ENCODE measurements at places on chromosomes 4 and X. TPM values are rescaled to one million over a fixed set of nuclear protein-coding genes. Genes with fewer than 3 reads are reported as not detected.

DNA sequence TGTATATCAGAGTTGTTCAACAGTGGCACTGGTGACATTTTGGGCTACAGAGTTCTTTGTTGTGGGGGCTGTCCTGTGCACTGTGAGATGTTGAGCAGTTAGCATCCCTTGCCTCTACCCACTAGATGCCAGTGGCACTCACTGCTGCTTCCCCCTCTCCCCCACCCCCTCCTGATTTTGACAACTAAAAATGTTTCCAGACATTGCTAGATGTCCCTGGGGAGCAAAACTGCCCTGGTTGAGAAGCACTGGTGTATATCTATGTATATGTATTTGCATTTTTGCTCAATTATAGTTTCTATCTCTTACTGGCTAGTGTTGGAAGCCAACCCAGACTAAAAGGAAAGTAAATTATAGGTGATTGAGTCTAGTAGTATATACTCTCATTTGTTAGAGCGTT is 2.4 kb downstream of the TMEM131L start:
- no peak for DNase-seq

GRCh38 chr4:185764876-185765275 is 47.1 kb downstream of the SORBS2 start:
- no peak for DNase-seq

- no peak for DNase-seq
These were observed 170.5 kb downstream of the SLC39A8 start for GRCh38 chr4:102174719-102175189.

DNA sequence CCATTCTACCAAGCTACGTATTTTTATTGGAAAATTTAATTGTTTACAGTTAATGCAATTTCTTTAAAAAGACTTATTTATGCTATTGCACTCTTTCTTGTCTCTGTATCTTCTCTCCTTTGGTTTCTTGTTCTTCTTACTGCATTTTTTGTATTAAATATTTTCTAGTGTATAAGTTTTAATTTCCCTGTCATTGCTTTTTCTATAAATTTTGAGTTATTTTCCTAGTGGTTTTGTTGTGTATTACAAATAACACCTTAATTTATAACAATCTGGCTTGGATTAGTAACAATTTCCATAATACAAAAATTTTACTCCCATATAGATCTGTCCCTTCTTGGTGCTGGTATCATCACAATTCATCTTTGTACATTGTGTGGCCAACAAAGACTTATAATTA is 303.5 kb upstream of the SPOCK3 start:
- no peak for DNase-seq

- no peak for DNase-seq
These were observed 13.6 kb upstream of the KIT start for GRCh38 chr4:54643958-54644751.

GRCh38 chr4:120443116-120443515 is 376.5 kb upstream of the MAD2L1 start:
- DNase-seq = no peak

FANCB gene
- 5.4 TPM for total RNA-seq

SPRY1 gene
- total RNA-seq = 36.0 TPM
